ENCODE measurements at places on chromosomes 16 and 17.

GRCh38 chr16:969508-970385, 1.0 kb downstream of the LMF1 start:
- peak; percentile 73 for DNase-seq

GRCh38 chr16:67030221-67030962, 1.4 kb downstream of the CBFB start:
- DNase-seq: peak; percentile 52

DNA sequence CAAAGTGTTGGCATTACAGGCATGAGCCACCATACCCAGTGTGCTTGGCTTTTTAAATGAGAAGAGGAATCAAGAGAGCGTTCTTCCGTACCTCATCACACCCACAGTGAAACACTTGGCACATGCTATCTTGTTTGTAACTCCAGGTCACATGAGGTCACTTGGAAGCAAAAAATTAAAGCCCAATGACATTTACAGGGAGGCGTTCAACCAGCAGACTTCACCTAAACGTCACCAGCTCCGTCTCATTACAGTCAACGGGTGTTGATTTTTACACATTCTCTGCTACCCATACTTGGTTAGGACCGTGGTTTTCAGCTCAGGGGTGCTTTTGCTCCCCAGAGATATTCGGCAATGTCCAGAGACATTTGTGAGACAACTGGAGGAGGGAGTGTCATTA, 127.0 kb downstream of the XYLT1 start:
- DNase-seq: no peak

DNA sequence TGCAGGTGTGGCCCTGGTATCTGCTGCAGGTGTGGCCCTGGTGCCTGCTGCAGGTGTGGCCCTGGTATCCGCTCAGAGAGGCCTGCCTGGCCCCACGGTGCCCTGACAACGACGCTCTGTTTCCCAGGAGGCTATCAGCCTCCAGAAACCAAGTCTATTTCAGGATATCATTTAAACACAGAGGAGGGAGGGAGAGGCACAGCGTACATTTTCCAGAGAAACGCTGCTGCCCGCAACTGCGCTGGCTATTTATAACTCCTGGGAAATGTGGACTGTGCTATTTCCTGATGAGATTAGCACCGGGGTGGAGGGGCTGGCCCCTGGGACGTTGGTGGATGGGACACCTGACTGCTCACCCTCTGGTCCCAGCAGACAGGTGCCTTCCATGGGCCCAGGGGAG, 22.5 kb downstream of the TIMM22 start:
- DNase-seq: no peak

DNA sequence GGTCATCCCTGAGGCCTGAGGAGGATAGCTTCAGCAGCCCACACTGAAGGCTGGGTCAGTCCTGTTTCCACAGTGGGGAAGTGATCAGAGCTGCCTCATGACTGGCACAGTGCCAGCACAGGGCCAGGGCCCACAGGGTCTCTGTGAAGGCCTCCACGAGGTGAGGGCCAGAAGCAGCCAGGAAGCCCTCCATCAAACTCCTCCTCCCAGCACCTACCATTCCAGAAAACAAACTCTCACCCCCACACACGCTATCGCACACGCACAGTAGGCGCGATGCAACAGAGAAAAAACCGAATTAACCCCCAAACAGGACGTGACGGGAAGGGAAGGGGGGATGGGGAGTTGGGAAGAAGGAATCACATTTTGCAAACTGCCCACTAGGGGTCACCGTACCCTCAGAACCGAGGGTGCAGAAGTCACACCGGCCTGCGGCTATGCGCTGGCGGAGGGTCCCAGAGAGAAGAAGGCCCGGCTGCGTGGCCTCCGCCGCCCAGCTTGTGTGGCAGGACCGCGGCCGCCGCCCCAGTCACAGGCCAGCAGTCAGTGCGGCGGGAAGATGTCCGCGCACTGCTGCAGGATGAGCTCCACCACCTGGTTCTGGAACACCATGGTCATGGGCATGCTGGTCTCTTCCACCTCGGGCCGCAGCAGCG, 37.6 kb downstream of the ARHGAP27 start:
- DNase-seq: peak; percentile 71

DNA sequence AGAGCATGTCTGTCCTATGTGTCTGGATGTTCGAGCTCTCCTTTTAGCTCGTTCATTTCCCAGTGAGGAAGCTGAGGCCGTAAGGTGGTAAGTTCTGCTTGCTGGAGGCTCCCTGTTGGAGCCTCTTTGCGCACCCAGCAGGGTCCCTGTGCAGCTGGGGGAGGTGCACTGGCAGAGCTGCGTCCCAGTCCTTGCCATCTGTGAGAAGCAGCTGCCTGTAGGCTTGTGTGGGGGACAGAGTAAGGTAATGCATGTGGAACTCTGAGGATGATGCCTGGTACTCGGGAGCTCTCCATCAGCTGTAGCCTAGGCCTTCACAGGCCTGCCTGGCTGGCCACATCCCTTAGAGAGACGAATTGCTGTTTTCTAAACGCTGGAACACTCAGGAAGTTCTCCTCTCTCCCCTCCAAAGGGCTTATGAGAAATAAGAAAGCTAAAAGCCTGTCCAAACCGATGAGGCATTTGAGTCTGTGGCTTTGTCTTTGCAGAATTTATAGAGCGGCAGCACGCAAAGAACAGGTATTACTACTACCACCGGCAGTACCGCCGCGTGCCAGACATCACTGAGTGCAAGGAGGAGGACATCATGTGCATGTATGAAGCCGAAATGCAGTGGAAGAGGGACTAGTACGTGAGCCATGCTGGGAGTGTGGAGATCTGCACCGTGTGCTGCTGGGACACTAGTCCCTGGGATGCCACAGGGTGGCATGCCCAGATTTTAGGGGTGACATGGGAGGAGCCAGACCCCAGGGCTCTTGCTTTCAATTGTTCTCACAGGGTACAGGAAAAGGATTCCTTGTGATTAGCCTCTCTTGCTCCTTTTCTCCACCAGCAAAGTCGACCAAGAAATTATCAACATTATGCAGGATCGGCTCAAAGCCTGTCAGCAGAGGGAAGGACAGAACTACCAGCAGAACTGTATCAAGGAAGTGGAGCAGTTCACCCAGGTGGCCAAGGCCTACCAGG, 1.6 kb downstream of the NDUFB10 start:
- DNase-seq: peak; percentile 87

GRCh38 chr17:2406903-2407790, 6.3 kb upstream of the MNT start:
- no peak for DNase-seq

GRCh38 chr17:43809121-43809520, 23.8 kb downstream of the MPP3 start:
- DNase-seq: no peak
